ENCODE measurements at places on chromosomes 7 and 10. TPM values are rescaled to one million over a fixed set of nuclear protein-coding genes. Genes with fewer than 3 reads are reported as not detected.

ANKRD30A gene
- not detected for total RNA-seq

TNS3 gene
- 27.5 TPM for total RNA-seq

NAT16 gene
- not detected for total RNA-seq

SFTPA1 gene
- not detected for total RNA-seq

CYP2W1 gene
- 0.63 TPM for total RNA-seq

All from mesangial cell (primary cell).